ENCODE measurements at places on chromosomes 5 and 9.

GRCh38 chr5:171725205-171725601 is 60.4 kb upstream of the SMIM23 start:
- no peak for DNase-seq

DNA sequence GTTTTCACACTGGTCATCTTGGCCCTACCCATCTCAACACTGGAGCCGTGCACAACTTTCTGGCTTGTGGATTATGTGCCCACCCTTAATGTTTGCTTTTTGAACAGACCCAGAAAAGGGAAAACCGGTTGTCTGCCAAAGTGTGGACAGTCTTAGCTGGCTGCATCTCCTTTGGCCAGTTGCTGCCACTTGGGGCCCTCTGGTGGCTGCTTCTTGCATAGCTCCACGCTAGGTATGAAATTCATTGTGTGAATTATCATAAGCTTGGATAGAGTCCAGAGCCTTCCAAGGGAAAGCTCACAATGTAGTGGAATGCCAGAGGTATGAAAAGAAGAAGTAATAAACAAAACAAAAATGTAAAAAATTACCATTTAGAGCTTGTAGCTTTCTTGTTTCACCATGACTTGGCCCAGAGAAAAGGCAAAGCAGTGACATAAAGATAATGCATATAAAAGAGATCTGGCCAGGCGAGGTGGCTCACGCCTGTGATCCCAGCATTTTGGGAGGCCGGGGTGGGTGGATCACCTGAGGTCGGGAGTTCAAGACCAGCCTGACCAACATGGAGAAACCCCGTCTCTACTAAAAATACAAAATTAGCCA is 12.5 kb upstream of the SLC36A3 start:
- peak; percentile 53 for DNase-seq

GRCh38 chr9:35646153-35646532 is 4.6 kb downstream of the SIT1 start:
- no peak for DNase-seq

- DNase-seq = no peak
Observed at GRCh38 chr5:57207681-57208080, 33.8 kb downstream of the GPBP1 start.

DNA sequence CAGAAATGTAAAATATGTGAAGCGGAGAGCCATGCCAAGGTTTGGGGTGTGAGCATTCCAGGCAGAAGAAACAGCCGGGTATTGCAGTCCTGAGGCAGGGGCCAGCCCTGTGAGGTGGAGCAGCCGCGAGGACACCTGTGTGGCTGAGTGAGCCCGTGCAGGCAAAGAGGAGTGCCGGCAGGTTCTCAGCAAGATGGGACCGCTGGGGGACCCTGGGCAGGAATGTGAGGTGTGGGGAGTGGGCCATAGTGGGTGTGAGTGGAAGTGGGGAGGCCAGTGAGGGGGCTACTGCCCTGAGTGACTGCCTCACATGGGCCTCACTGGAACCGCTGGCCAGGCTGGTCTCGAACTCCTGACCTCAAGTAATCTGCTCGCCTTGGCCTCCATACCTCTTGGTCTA is 8.1 kb upstream of the PRR7 start:
- DNase-seq = no peak

DNA sequence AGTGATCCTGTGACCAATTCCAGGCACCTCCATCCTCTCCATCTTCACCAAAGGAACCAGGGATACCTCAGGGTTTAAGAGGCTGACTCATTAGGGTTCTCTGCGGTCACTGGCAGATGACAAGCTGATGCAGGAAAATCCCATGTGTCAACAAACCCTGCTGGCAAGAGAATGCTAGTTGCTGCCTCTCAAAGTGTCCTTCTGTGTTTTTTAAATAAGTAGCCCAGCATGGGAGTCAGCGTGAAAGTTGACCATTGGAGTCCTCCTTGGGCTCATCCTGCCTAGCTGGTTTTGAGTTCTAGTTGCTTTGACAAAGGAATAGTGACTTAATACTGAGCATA is 200.2 kb downstream of the SLIT3 start:
- peak; percentile 62 for DNase-seq

All from foreskin fibroblast (primary cell).